Osteoblast (primary cell): ENCODE measurements at places on chromosomes 5 and 9. TPM values are rescaled to one million over a fixed set of nuclear protein-coding genes. Genes with fewer than 3 reads are reported as not detected.
A peak's percentile ranks its signal among the peaks of the same experiment; 100 is the strongest.

DNA sequence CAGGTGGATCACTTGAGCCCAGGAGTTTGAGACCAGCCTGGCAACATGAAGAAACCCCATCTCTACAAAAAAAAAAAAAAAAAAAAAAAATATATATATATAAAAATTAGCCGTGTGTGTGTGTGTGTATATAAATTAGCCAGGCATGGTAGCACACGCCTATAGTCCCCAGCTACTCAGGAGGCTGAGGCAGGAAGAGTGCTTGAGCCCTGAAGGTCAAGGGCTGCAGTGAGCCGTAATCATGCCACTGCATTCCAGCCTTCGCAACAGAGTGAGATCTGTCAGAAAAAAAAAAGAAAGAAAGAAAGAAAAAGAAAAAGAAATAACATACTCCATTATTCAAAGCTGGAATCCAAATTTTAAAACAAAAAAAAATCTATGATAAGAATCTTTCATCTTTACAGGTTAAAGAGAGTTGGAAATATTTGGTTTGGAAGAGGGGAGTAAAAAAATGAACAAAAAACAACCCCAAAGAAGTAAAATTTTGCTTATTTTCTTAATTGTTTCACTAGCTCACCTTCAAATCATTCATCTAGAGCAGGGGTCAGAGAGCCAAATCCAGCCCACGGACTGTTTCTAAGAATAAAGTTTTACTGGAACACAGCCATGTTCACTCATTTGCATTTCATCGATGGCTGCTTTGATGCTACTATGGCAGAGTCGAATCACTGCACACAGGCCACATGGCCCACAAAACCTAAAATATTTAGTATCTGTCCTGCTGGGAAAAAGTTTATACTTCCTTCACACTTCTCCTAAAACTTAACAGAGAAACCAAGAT is 109.9 kb downstream of the DROSHA start:
- no peak overlapping the region for H3K4me3 ChIP-seq
- no peak for DNase-seq
- peaks cover 17% of the 10 kb centered on the region for H3K4me1 ChIP-seq
- no peaks in the 10 kb centered on the region for H3K27me3 ChIP-seq
- no peak overlapping the region for H3K27ac ChIP-seq

GRCh38 chr5:170538696-170539586 is 35.1 kb downstream of the KCNIP1 start:
- H3K27ac ChIP-seq: no peak overlapping the region
- H3K4me3 ChIP-seq: no peak overlapping the region
- no peaks in the 10 kb centered on the region for H3K4me1 ChIP-seq

- H3K4me3 ChIP-seq: no peak overlapping the region
- peak; percentile 48 for DNase-seq
- peak overlapping the region; percentile 60 for H3K27ac ChIP-seq
- H3K36me3 ChIP-seq: no peaks in the 10 kb centered on the region
These were observed 623.1 kb downstream of the BNC2 start for GRCh38 chr9:16247188-16247875.

- no peak overlapping the region for H3K27ac ChIP-seq
- H3K4me1 ChIP-seq: peaks cover 24% of the 10 kb centered on the region
- H3K4me3 ChIP-seq: no peak overlapping the region
- H3K27me3 ChIP-seq: peaks cover 3% of the 10 kb centered on the region
- no peaks in the 10 kb centered on the region for H3K36me3 ChIP-seq
These were observed 236.2 kb downstream of the TLE4 start for GRCh38 chr9:79807971-79808370.

DNA sequence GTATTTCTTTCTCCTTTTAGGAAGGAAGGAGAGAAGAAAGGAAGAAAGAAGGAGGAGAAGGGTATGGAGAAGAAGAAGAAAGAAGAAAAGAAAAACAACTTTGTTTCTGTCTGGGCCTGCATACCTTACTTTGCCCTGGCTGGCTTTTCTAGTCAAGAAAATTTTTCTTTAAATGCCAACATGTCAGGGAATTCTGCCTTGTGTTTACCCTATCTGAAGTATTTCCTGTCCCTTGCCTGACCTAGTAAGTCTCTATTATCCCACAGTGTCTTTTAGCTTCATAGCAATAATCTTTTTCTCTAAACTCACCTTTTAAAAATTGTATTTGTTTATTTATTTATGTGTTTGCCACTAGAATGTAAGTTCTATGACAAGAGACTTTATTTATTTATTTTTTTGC is 1864.1 kb downstream of the EFNA5 start:
- H3K27me3 ChIP-seq: no peaks in the 10 kb centered on the region
- H3K27ac ChIP-seq: no peak overlapping the region
- H3K36me3 ChIP-seq: no peaks in the 10 kb centered on the region
- no peaks in the 10 kb centered on the region for H3K4me1 ChIP-seq
- H3K4me3 ChIP-seq: no peak overlapping the region
- no peak for DNase-seq

DNA sequence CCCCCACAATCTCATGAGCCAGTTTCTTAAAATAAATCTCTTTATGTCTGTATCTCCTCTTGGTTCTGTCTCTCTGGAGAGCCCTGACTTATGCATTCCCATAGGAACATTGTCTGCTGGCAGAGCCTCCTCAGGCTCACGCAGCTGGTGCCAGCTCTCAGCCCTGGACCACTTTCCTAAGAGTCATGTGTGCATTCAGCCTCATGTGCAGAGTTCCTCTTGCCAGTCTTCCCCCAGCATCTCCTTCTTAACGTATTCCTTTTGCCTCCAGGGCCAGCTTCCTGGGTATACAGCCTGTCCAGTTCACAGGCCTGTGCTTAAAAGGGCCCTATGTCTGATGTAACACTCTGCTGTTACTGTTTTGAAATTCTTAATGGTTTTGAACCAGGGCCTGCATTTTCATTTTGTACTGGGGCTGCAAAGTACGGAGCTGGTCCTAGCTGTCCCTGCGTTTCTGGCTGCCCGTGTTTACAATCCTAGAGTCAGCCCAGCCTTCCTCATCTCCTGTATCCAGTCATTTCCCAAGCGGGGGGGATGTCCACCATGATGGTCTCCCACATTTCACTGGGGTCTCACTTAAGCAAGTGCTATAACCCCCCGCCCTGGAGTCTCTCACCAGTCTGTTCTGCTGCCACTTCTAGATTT is 18.1 kb downstream of the ANKRD33B start:
- no peak overlapping the region for H3K27ac ChIP-seq
- DNase-seq: peak; percentile 69
- H3K4me3 ChIP-seq: no peak overlapping the region
- peaks cover 6% of the 10 kb centered on the region for H3K4me1 ChIP-seq
- H3K36me3 ChIP-seq: no peaks in the 10 kb centered on the region
- peaks cover 6% of the 10 kb centered on the region for H3K27me3 ChIP-seq

GRCh38 chr5:101997235-101997634 is 298.8 kb downstream of the SLCO4C1 start:
- H3K27ac ChIP-seq: no peak overlapping the region
- no peaks in the 10 kb centered on the region for H3K27me3 ChIP-seq
- H3K4me1 ChIP-seq: no peaks in the 10 kb centered on the region

The KCNIP1 gene
- total RNA-seq: not detected in 2 replicates

The C8G gene
- total RNA-seq: 1.2 TPM in 1 of 2 replicates, not detected in the other
